Motor neuron (in vitro differentiated cells): ENCODE measurements at places on chromosomes 3 and 15.
A peak's percentile ranks its signal among the peaks of the same experiment; 100 is the strongest.

GRCh38 chr15:85583442-85583841 is 203.0 kb downstream of the AKAP13 start:
- no peak for ATAC-seq

GRCh38 chr3:125168711-125169393 is 43.7 kb downstream of the SLC12A8 start:
- no peak for ATAC-seq

GRCh38 chr3:183265834-183266417 is 12.9 kb downstream of the B3GNT5 start:
- peak; percentile 83 for ATAC-seq

- ATAC-seq: peak; percentile 20
Measured at GRCh38 chr3:39558775-39559306, 91.4 kb downstream of the MOBP start.

GRCh38 chr3:159059395-159059794 is 257.5 kb downstream of the MFSD1 start:
- no peak for ATAC-seq

DNA sequence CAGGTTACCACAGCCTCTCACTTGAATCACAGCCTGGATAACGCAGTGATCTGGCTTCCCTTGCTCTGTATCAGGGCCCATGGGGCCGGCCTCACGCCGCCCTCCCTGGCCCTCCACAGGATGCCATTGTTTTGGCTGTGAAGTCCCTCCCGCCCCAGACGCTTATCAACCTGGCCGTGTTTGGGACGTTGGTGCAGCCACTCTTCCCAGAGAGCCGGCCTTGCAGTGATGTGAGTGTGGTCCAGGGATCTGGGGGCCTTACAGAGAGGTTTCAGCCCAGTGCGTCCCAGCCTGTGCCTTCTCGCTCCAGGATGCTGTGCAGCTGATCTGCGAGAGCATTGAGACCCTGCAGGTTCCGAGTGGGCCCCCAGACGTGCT is 6.6 kb downstream of the VWA5B2 start:
- no peak for ATAC-seq

DNA sequence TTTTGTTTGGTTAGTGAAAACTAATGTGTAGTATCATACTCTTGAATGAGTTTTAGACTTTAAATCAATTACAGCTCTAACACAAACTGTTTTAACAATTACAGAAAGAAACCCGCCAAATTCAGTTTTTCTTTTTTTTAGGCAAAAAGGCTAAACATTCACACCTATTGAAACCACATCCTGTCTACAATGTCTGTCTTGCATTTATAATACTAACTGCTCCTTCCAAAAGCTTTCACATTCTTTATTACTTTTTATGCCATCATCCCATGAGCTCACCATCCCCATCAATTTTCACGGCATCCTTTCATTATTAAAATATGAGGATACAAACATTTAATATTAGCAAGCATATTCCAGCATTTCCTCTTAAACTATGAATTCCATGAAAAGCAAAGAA is 593.3 kb downstream of the FOXP1 start:
- no peak for ATAC-seq

DNA sequence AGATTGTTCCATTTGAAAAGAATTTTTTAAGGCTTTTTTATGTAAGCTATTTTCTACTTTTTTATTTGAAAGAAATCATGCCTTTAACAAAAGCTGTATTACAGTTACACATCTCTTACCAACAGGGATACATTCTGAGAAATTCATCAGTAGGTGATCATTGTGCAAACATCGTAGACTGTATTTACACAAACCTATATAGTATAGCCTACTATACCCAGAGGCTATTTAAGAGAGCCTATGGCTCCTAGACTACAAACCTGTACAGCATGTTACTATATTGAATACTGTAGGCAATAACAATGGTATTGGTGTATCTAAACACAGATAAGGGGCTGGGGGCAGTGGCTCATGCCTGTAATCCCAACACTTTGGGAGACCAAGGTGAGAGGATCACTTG is 43.1 kb downstream of the PEAK1 start:
- ATAC-seq: no peak

- ATAC-seq: no peak
Measured at GRCh38 chr15:67944010-67944641, 104.3 kb upstream of the RNU6-1 start.
